Epithelial cell of esophagus (primary cell): ENCODE measurements at places on chromosomes 7 and 10.

DNA sequence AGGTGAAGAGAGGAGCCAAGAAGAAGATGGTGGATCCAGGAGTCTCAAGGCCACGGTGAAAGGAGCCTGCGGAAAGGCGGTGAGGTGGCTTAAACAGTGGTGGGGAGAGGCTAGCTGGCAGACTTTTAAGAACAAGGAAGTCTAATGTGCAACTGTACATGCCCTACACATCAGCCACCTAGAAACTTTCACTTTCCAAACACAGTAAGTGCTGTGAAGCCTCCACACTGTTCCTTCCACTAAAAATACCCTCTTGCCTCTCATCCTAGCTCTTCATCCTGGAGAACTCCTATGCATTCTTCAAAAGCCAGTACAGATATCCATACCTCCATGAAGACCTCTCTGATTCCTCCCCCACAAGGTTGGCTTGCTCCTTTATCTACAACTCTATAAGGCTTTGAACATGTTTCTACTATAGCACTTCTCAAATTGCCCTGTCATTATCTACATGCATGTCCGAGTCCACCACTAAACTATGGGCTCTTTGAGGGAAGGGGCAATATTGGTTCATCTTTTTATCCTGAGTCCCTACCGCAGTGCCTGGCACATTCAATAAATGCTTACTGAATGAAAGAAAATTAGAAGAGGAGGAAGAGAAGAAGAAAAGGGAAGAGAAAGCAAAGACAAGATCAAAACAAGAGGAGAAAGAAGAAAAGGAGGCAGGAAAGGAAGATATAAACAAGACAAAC, 54.2 kb downstream of the DNAJC12 start:
- no peak for DNase-seq

- DNase-seq: no peak
Observed at GRCh38 chr7:50351267-50351666, 46.8 kb downstream of the IKZF1 start.

GRCh38 chr10:26067680-26068079, 133.7 kb downstream of the MYO3A start:
- DNase-seq: no peak

- DNase-seq: no peak
Observed at GRCh38 chr7:158300427-158300826, 287.2 kb downstream of the PTPRN2 start.

DNA sequence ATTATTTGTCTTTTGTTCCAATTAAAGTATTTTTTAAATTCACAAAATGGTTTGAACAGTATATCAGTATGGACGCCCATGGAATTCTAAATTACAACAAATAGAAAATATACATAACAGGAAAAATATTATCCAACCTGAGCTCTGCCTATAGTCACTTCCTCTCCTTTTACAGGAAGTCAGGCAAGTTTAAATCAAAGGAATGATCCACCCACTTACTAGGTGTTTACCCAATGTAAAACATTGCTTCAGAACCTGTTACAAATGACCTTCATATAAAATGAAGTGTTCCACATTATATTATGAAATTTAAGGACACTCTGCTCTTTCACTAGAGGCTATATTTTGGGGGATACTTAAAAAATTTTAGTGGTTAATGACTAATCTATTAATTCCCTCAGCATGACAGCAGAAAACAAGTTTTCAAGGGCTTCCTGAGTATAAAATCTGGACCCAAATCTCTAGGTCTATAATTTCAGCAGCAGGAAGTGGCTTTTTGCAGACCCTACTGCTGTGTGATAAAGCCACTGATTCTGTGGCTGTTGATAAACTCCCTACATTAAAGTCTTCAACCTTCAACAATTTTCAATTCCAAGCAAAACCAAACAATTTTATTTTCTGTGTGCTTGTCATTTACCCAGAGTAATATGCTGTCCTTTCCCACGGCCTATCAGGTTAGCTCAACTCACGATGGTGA, 722.6 kb downstream of the GATA3 start:
- DNase-seq: peak; percentile 34

GRCh38 chr7:28328822-28329660, 83.3 kb upstream of the CREB5 start:
- DNase-seq: no peak

DNA sequence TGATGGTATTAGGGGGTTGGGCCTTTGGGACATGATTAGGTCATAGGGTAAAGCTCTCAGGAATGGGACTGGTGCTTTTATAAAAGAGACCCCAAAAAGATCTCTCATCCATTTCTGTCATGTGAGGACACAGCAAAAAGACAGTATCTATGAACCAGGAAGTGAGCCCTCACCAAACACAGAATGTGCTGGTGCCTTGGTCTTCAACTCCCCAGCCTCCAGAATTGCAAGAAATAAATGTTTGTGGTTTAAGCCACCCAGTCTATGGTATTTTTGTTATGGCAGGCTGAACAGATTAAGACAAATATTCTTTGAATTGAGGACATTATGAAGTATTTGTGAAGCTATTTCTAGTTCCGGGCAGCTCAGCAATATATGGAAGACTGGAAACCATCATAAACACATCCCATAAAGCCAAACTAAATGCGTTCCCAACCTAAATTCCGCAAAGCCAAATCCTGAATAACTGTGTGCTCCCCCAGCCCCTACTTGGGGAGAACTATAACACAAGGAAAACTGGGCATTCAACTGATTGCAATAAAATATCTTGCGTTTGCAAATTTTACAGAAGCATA, 153.7 kb downstream of the GALNT17 start:
- no peak for DNase-seq

GRCh38 chr7:103120362-103120761, 28.5 kb downstream of the NAPEPLD start:
- no peak for DNase-seq

DNA sequence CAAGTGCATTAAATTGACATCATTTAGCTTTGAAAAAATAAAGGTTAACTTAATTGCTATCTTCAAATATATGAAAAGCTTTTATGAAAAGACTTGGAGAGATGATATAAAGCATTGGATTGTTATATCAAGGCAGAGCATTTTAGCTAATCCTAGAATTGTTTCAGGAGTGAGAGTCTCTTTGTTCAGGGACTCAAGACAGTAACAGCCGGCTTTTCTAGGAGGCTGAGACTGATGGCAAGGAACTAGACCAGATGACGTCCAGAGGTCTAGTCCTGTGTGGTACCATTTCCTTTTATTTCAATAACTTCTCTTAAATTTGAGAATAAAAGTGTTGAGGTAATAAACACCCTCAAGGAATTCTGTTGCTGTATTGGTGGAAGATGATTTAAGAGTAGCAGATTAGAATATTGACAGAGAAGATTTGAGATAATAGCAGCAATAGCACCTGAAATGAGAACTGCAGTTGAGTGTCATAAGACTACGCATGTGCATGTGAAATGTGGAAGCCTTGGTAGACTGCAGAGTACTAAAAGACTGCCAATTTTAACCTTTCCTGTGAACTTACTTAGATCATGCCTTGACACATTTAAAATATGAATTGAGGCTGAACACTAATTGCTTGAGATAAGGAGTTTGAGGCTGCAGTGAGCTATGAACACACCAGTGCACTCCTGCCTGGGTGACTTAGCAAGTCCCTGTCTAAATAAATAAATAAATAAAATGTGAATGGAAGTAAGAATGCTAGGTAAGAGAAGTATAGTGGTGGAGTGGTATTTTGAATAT, 79.6 kb downstream of the ZNRF2 start:
- DNase-seq: no peak

- no peak for DNase-seq
Observed at GRCh38 chr7:5420067-5420880, 3.4 kb downstream of the TNRC18 start.

DNA sequence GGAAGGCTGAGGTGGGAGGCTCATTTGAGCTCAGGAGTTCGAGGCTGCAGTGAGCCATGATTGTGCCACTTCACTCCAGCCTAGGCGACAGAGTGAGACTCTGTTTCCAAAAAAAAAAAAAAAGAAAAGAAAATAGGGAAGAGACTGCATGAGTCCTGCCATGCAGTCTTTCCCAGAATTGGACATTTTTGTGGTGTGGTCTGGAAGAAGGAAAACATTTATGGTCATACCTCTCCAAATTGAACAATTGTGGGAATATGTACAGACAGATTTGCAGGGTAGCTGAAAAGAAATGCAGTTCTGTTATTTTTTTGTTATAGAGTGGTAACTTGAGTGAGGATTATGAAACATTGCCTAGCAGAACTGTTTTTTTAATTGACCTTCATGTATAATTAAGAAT, 198.1 kb downstream of the AUTS2 start:
- no peak for DNase-seq

DNA sequence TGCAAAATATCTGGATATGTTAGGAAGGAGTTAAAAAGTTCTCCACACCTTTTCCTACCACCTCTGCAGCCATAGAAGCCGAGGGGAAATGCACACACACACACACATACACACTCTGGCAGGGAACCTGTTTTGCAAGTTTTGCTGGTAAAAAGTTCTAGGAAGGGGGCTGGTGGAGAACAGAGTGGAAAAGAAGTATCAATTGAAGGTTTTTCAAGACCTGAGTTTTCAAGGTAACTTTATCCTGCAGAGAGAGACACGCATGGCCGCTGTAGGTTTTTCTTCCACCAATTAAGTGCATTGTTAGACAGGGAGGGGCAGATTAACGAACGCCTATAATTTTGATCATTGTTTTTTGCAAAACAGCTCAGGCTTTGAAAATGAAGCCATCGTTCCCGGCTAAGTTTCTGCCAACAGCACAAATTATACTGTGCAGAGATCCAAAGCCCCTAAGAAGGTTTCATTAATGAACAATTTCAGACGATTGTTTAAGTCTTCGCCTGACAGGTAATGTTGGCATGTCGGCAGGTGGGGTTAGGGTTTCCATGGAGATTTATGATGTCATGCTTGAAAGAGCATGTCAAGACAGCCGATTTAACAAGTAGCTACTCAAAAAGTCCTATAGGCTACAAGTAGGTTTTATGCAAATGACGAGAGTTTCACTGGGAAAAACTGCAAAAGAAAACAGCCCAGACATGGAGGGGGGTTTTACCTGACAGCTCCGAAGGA, 29.7 kb downstream of the KIAA1217 start:
- peak; percentile 95 for DNase-seq

GRCh38 chr7:47047384-47047783, 534.5 kb downstream of the TNS3 start:
- no peak for DNase-seq

- DNase-seq: peak; percentile 59
Observed at GRCh38 chr10:118594392-118595063, 920 bp downstream of the PRLHR start.

DNA sequence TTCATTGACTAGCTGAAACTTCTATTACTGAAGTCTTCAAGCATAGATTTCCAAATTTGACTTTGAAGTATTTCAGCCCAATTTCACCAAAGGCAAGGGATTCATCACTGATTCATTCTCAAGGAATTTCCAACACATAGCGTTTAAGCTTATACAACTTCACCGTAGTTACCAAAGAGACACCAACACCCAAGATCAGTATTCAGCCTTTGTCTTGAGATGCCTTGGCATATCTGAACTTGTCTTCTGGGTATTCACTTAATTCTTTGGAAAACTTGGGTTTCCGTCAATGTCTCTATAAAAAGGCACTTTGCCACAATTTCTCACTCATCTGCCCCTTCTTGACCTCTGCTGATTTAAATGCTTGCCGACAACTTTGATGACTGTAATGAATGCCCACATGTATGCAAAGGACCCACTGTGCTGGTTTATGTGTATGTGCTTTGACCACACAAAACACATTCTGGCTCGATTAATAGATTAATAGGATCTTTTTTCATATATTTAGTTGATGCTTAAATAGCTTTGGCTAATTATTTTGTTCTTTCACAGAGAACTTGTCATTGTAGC, 49.6 kb downstream of the TES start:
- peak; percentile 95 for DNase-seq

DNA sequence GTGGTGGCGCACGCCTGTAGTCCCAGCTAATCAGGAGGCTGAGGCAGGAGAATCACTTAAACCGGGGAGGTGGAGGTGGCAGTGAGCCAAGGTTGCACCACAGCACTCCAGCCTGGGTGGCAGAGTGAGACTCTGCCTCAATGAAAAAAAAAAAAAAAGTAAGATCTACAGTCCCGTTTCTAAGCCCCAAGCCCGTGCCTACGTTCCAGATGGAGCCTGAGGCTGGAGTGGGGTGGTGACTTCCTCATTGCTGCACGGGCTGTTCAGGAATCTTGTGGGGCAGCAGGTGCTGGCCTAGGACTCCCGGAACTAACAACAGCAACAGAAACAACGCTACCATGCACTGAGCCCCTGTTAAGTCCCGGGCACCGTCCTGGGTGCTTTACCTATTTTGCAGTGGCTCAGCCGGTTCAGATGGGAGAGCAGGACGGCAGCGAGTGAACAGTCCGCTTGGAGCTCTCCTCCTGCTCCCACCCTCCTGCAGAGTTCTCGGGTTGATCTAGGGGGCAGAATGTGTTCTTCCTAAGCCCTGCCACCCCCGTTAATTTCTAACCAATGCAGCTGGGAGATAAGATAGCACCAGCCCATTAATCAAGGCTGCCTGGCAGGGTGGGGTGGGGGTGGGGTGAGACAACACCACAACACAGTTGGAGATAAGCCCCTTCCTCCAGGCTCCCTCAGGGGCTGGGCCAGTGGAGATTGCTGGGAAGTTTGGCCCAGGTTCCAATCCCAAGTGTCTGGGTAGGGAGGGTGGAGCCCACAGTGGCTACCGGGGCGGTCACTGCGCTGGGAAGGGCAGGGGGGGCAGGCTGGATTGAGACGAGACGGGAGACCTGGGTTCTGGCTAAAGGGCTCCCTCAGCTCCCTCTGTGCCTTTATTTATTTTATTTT, 17.0 kb upstream of the SFRP5 start:
- peak; percentile 22 for DNase-seq

DNA sequence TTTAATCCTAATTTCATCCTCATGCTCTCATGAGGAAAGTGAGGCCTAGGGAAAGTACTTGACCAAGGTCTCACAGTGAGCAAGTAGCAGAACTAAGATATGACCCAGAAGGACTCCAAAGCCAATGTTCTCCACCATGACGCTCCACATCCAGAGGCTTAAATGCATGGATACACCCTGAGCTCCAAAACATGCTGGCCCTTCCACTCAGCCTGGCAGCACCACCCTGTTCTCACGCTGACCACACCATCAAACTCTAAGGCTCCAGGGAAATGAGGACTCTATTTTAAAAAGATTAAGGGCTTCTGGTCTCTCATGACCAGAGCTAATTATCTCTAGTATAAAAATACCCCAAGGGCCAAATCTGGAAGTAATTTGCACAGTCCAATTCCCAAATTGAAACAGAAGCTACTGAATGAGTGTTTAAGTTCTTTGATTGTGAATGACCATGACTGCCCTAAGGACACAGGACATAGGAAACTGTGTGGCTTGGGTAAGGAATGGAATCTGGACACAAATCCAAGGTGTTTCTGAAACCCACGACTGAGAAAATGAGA, 71.1 kb upstream of the ABLIM1 start:
- no peak for DNase-seq

- no peak for DNase-seq
Observed at GRCh38 chr10:4776234-4776638, 49.8 kb upstream of the AKR1E2 start.

GRCh38 chr10:90167174-90168064, 466.0 kb downstream of the KIF20B start:
- DNase-seq: peak; percentile 74

DNA sequence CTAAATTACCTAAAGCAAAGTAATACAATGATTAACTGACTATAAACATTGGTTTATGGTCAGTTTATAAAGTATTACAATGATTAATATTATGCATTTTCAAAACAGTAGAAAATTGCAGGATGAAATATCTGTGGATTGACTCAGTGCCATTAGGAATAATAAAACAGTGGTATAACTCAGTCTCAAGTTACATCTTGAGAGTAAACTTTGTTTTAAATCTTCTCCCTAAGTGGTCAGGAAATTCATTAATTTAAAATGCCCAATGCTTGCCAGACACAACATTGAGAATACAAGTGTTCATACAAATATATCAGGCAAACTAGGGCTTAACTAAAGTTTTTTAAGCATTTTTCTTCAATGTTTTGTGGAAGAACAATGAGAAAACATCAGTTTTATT, 257.8 kb downstream of the ETV1 start:
- no peak for DNase-seq
